ENCODE measurements at places on chromosomes 12 and 14.

- DNase-seq, result no peak
These were observed 192.1 kb upstream of the GARIN6 start for GRCh38 chr12:99455350-99456035.

- DNase-seq, result no peak
These were observed 17.4 kb downstream of the ACVRL1 start for GRCh38 chr12:51924551-51925319.

DNA sequence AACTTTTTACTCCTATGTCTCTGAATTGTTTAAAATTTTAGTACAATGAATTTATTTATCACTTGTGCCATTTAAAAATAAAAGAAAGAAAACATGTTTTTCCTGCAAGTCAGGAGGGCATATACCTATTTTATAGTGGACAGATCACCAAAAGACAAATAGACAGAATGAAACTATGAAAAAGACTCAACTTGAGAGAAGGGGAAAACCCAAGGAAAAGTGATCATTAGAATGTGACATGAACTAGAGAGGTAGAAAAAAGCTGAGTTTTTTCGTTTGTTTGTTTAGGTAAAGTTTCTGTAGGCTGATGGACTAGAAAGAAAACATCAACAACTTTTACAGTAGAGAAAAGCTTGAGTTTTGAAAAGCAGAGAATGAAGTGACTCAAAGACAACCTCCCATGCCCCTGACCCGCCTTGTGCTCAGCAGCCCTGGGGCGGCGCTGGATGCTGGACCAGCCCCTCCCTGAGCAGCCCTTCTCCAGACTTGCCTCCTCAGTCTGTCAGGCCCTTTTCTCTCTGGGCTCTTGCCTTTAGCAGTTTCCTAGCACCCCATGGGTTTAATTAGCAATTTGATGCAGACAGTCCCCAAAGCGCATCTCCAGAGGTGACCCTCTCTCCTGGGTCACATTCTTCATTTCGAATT is 95.1 kb upstream of the ARID2 start:
- DNase-seq, result no peak

- DNase-seq, result no peak
These were observed 1.6 kb downstream of the CACNA1C start for GRCh38 chr12:2054091-2055018.

DNA sequence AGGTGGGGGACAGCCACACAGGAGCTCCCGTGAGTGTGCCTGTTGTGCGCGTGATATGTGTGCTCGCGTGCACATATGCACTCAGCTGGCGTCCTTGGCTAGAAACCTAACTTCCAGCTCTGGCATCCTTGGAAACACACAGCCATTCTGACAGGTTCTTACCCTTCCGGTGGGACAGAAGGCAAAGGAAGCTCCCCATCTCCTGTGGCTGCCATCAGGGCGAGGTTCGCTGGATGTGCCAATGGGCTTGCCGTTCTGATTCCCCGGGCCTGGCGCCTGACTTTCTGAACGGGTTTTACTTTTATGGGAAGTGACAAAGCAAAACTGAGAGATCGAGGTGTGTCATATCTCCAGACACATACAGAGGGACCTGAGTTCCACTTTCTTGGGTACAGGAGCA is 124.7 kb downstream of the PAPOLA start:
- peak; percentile 7 for DNase-seq

GRCh38 chr12:32903763-32904162 is 7.2 kb upstream of the PKP2 start:
- no peak for DNase-seq

DNA sequence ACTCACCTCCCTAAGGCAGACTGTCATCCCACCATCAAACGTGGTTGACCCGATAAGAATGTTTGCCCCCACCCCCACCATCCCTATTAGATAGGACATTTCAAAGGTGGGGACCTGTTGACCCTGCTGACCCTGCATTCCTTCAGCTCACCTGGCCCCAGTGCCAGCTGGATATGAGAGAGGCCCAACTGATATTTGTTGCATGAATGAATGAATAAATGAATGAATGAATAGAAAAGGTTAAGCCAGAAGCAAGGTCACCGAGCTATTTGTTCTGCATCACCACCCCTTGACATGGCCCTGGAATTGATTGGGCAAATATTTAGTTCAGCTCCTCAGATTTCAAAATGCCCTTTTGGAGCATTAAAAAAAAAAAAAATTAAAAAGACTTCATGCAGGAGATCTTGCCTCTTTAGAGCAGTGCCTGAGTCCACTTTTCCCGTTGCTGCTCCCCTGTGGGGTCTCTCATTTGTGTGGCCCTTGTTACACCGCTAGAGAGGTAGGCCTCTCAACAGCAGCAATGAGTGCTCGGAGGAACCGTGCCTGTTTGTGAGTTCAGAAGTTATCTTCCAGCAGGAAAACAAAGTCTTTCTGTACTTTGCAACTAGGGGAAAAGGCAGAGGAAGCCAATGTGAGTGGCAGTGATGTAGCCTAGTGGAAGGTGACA is 8.5 kb upstream of the SERPINA5 start:
- no peak for DNase-seq

DNA sequence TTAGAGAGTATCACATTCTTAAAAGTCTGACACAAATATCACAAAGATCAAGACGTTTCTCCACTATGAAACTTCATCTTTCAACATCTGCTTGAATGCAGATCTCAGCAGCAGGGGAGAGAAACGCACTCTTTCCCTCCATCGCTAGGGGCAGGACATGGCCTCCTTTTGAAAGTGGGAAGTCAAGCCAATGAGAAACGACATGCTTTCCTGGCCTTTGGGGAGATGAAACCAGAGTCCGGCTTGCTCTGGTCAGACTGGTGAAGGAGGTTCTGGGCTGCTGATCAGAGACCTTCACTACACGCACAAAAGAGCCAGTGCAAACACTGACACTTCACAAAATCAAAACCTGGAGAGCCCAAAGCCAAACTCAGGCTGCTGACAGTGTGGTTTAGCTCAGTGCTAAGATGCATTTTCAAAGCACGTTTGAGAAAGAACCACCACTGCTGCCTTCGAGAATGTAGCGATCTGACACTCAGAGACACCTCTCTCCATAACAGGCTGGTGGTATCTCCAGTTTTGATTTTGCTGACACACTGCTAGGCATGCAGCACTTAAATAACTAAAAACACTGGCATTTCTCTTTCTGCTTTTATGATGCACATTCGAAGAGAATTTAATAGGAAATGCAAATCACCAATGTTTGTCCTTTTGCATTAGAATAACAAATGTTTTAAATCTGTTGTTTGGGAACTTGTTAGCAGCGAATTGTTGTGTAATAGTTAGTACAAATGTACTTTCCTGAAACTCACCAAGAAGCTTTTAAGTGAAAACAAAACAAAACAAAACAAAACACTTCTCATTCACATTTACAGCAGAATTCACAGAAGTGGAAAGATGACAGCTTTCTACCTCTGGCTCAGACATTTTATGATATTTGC is 93.9 kb upstream of the OVCH1 start:
- no peak for DNase-seq

DNA sequence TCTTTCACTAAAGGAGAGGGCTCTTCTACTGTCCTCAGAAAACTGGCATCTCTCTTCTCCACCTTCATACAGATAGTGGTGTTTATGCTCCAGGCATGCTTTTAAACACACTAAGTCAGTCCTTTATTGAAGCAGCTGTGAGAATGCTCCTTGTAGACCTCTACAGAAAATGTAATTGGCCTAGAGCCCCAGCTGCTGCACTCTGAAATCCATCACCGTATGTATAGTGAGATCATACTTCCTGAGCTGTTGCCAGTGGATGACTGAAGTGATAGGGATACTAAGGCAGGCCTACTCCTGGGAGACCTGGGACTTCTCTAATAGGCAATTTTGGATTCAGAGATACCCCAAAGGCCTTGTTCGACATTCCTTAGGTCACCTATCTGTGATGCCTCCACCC is 535.4 kb downstream of the RPS29 start:
- DNase-seq, result no peak

DNA sequence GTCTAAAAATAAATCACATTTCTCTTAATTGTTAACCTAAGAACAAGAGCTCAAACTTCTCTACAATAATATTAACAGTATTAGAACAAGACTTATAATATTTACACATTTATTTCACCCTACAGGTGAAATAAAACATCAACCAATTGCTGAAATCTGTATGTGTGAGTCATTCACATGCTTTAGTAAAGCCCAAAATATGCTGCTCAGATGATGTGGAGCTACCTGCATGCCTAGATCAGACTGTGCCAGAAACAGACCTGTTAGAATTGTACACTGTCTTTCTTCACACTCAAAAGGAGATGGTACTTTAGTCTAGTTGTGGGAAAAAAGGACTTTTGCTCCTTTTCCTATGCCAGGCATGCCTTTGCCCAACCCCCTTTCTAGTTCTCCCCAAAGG is 54.7 kb downstream of the RPS6KA5 start:
- DNase-seq, result no peak

- no peak for DNase-seq
These were observed 19.0 kb upstream of the ATF7 start for GRCh38 chr12:53645165-53645564.

DNA sequence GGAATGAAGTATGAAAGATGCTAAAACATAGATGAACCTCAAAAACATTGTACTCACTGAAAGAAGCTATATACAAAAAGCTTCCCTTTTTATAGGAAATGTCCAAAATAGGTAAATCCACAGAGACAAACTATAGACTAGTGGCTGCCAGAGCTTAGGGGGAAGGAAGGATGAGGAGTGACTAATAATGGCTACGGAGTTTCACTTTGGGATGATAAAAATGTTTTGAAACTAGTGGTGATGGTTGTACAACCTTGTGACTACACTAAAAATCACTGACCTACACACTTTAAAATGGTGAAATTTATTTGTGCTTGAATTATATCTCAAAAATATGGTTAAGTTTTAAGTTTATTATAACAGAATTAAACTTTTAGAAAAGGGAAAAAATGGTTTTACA is 37.1 kb upstream of the AMN1 start:
- no peak for DNase-seq

DNA sequence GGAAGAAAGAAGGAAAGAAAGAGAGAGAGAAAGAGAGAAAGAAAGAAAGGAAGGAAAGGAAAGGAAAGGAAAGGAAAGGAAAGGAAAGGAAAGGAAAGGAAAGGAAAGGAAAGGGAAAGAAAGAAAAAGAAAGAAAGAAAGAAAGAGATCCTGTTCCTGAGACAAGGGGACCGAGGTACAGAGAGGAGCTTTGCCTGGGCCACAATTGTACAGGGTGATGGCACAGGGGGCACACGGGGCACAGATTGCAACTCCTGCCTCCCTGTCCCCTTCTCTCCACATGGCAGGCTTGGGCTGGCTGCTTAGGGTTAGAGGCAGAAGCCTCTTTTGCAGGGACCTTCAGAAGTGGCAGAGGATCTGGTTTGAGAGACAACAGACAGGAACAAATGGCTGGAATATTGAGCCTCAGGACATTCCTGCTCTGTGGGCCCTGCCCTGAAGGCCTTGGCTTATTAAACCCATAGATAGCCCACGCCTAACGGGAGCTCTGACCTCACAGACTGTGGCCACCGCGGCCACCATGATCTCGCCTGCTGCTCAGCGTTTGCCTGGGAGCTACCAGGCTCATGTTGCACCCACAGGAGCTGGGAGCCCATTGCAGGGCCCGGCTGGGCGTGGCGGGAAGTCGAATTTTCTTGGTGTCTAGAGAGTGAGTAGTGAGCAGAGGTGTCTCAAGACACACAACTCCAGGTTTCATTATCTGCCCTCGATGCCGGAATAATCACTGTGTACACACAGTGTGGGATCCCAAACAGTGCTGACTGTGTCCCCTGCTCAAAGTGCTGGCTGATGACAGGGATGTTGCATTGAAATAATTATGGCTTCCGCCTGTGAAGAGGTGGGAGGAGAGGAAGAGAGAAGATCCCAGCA is 147.9 kb upstream of the NCOR2 start:
- DNase-seq, result no peak

DNA sequence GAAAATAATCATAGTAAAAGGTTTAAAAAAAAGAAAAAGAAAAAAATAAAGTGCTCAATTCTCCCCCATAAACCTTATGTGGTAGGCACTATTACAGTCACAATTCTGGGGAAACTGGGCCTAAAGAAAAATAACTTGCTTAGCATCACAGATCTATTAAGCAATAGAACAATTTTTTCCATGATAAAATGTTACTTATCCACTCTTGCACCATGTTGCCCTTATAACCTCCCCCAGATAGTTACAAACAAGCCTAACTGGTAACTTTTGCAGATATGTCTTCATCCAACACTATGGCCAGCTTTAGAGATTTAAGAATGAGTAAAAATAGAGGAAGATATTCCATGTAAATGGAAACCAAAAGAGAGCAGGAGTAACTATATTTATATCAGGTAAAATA is 164.8 kb downstream of the DUSP6 start:
- no peak for DNase-seq

DNA sequence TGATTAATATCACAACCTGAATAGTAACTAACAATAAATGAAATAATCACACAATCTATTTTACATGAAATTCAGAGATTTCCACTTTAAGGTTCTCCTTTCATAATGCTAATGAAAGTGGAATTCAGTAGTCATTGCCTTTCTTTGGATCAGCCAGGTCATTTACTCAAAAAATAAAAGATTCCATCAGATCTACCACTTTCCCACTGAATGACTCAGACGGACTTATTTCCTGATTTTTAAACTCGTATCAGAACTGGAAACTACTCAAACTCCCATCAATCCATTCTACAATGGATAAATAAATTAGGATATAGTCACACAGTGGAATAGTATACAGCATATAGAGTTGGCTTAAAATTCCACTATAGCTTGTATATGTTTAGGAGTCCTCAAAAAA is 237.1 kb downstream of the MED13L start:
- DNase-seq, result no peak

DNA sequence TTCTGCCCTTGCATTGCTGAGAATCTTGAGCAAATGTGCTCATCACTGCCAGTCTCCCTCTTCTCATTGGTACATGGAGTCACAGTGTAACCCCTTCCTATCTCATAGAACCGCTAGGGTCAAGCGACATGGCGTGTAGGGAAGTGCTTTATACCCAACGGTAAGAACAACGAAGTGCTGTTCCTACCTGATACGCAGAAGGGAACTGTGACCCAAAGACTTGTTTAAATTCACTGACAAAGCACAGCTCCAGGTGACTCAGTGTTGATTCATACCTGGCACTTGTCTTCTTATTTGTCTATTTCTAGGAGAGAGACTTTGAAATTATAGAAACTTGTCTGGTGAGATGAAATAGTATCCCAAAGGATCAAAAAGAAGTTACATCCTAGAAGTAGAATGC is 53.7 kb downstream of the FBXL14 start:
- no peak for DNase-seq

DNA sequence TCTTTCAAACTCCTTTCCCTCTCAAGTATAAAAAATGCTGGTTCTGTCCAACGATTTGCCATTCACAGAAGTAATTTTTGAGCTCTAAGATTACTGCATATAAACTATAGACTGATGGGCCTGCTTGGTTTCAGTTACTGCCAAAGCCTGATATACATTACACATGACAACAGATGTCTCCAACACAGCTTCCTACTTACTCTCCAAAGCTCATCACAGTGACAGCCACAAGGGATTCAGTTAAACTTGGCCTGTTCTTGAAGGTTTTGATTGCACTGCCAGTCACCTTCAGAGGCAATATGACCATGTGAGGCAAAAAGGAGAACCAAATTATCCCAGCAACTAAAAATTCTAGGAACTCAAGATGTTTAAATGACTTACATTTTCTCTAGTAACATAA is 30.1 kb downstream of the STXBP6 start:
- DNase-seq, result no peak
